AML-193 (cell line): ENCODE measurements at places on chromosomes 13 and 19.

GRCh38 chr13:31159306-31159705 is 2.4 kb downstream of the HSPH1 start:
- DNase-seq, result no peak

- DNase-seq, result no peak
Measured at GRCh38 chr19:30760014-30760413, 387.8 kb downstream of the ZNF536 start.

DNA sequence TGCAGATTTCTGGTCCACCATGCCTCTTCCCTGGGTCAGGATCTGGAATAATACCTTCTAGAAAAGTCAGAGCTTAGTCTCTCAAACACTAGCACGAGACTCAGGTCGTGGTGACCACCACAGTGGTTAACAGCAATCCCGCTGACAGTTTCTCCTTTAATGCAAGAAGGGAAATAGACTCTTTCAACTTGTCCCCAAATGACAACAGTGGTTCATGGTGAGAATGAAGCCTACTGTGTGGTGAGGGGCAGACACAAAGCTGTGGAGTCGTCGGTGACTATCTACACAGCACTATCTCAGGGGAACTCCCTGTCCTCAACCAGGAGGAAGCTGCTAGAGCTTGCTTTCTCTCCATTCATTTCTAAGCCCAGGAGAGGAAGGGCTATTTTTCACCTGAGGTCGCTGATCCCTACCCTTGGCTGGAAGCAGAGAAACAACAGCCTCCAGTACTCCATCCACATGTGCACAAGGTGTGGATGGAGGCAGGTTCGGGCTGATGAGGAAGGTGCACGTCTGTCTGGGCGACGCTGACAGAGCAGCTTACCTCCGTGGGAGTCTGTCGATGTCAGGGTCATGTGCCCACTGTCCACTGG is 72.4 kb downstream of the STK24 start:
- no peak for DNase-seq

- peak; percentile 63 for DNase-seq
Measured at GRCh38 chr19:50427997-50428425, 4.7 kb upstream of the MYBPC2 start.

- DNase-seq, result peak; percentile 63
Measured at GRCh38 chr19:47124937-47125668, 5.5 kb upstream of the SAE1 start.
